ENCODE measurements at places on chromosomes 3 and 15.
A peak's percentile ranks its signal among the peaks of the same experiment; 100 is the strongest.

- DNase-seq: no peak
These were observed 2.6 kb downstream of the APBA2 start for GRCh38 chr15:28888302-28888894.

- DNase-seq: no peak
These were observed 77.7 kb upstream of the ACAN start for GRCh38 chr15:88725305-88726210.

DNA sequence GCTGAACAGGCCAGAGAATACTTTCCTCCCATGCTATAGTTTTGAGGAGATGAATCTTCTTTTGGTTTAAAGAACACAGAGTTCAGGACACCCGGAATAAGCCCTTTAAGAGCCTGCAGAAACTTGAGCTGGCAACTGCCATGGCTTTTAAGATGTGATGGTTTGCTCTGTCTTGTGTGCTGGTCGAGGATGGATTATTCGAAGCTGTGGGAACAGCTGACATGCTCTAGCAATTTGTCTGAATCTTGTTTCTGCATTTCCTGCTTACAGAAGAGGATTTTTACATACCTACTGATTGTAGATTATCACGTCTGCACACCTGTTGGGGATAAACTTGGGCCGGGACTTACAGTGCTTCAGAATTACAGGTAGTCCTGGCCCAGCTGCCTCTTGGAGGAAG, 396.9 kb downstream of the LRTM1 start:
- no peak for DNase-seq

GRCh38 chr3:196246612-196247308, 30.4 kb downstream of the SLC51A start:
- DNase-seq: no peak

- DNase-seq: no peak
These were observed 353.0 kb downstream of the PLOD2 start for GRCh38 chr3:145807990-145808389.

GRCh38 chr3:54853573-54854404, 74.1 kb downstream of the LRTM1 start:
- DNase-seq: peak; percentile 35

DNA sequence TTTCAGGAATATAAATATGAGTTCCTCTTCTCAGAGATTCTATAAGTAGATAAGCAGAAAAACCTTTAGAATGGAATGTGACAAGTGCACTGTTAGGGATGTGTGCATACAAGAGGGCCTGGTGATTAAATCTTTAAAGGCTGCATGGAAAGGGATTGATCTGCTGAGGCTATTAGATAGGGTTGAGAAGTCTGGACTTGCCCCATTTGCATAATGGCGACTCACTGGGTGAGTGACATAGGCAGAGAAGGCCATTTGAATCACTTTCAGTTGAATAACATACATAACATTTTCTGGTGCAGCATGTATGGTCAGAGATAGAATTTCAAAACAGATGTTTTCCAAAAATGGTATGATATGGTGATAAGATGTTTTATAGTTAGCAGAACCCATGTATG, 156.9 kb downstream of the ZNF621 start:
- no peak for DNase-seq

DNA sequence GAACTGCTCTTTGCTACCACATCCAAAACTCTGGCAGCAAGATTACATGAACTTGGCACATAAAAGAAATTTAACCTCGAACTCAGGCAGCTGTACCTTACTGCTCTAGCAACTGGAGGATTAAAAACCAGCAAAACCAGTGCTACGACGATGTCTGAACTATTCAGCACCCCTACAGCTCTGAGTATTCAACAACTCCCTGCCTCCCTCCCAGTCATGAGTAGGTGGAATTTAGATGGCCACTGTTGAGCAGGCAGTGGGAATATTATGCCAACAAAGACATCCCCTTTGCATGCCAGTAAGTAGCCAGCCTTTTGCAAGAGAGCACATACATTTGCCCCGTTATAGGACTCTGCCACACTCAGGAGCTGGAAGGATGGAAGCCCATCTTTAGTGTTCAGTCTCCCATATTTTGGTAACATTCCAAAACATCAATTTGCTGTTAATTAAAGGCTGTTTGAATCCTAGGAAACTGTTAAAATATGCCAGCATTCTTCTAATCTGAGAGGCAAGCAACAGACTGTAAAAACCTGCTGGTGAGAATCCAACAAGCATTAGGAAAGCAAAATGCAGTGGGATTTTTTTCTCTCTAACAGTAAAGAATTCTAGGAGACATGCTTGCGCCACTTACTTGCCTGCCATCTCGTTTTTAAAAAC, 85.4 kb downstream of the ZNF385D start:
- no peak for DNase-seq

Data from SHP77 treated with DMSO at 0.1 percent for 48 hours (cell line).